ENCODE measurements at places on chromosomes 1 and 21. TPM values are rescaled to one million over a fixed set of nuclear protein-coding genes. Genes with fewer than 3 reads are reported as not detected.
A peak's percentile ranks its signal among the peaks of the same experiment; 100 is the strongest.

DNA sequence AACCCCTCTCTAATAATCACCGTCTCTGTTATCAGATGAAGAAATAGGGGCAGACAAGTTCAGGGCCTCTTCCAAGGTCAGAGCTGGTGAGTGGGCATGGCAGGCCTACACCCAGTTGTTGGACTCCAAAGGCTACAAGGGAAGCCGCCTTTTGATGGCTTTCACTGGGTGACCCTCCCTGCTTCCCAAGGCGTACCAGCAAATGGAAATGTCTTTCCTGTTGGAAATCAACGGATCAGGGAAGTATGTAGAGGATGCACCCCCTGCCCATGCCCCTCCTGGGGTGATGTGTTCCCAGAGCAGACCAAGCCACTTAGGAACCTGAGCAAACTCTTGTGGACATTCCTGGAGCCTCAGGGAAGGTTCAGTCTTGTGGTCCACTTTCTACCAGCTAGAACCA, 47.4 kb downstream of the LGR6 start:
- DNase-seq: no peak

- peak; percentile 67 for DNase-seq
Measured at GRCh38 chr1:110420874-110421793, 13.6 kb upstream of the LAMTOR5 start.

Gene NPHS2
- polyA plus RNA-seq: not detected

Gene GJB3
- polyA plus RNA-seq: not detected

DNA sequence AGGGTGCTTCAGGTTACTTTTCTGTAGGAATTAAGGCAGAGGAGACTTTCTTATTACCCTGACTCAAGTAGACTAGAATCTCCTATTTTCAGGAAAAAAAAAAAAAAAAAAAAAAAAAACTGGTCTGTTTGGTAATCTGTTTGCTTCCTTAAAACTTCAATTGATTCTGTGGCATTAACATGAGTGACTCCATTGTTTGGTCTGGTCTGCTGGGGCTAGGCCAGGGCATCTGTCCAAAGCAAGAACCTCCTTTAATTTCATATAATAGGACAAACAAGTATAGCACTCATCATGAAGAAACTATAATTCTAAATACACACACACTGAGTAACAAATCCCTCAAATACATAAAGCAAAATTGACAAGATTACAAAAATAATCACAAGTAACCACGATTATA, 32.9 kb upstream of the LRRC7 start:
- no peak for DNase-seq

DNA sequence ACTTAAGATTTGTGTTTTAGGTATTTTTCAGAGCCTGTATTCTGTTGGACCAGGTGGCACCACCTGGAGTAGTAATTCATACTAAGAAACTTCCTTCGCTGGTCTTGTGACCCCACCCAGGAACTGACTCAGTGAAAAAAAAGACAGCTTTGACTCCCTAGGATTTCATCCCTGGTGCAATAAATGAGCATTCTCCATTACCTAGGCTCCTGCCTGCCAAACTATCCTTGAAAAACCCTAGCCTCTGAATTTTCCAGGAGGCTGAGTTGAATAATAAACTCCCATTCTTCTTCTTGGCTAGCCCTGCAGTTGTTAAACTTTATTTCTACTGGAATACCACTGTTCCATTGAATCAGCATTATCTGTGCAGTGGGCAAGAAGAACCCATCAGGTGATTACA, 10.6 kb upstream of the RGS18 start:
- peak; percentile 43 for DNase-seq

Gene MAP1LC3C
- not detected for polyA plus RNA-seq

GRCh38 chr1:30403726-30404125, 319.7 kb downstream of the MATN1 start:
- DNase-seq: no peak

- peak; percentile 16 for DNase-seq
Measured at GRCh38 chr1:233368106-233368788, 40.7 kb downstream of the MAP3K21 start.

Gene UBXN10
- not detected for polyA plus RNA-seq

Gene ADAMTSL4
- polyA plus RNA-seq: 11.3 TPM

Gene PDZK1IP1
- polyA plus RNA-seq: not detected

DNA sequence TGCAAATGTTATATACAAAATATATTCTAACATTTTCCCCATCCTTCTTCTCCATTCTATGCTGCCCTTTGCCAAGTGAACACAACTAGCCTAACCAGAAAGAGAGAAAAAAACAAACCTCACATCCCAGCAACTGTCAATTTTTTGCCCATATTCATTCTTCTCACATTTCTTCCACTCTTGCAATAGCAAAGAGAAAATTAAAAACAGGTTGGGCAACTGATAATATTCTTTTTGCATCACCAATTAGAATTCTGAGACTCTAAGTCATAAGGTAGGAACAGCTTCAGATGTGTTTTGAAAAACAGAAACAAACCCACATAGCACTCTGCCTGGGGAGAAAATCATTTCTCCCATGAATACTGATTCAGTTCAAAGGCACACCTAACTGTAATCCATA, 25.2 kb upstream of the EXO1 start:
- DNase-seq: no peak

Gene CELF3
- not detected for polyA plus RNA-seq

Gene BTBD8
- 0.62 TPM for polyA plus RNA-seq

DNA sequence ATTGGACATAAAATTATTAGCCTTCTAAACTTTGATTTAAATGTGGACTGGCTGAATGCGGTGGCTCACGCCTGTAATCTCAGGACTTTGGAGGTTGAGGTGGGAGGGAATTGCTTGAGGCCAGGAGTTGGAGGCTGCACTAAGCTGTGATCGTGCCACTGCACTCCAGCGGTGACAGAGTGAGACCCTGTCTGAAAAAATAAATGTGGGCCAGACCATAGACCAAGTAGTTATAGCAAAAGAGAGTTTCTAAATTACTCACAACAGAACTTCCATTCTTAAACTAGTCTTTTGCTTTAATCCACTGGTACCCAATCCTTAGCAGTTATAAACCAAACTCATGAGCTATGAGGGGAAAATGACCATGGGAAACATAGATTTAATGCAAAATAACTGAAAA, 35.2 kb downstream of the RAP1A start:
- no peak for DNase-seq

Gene BMP8B
- 0.03 TPM for polyA plus RNA-seq

GRCh38 chr1:201702936-201703335, 126.0 kb upstream of the IPO9 start:
- peak; percentile 55 for DNase-seq

Gene OR2M3
- not detected for polyA plus RNA-seq

DNA sequence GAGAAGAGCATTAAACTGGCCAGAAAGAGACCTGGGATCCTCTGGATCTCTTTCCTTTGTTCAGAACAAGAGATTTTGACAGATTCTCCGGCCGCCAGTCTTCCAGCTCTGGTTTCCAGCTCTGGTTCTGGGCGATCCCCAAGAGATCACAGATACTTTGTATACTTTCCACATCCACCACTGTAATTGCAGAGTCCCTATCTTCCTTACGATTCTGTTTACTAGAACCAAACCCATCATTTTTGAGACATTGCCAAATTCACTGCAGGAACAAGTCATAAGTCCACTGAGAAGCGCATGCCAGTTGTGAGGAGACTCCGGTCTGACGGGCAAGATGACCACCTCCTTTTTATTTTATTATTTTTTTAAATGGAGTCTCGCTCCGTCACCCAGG, 505.2 kb downstream of the SMYD3 start:
- peak; percentile 55 for DNase-seq

DNA sequence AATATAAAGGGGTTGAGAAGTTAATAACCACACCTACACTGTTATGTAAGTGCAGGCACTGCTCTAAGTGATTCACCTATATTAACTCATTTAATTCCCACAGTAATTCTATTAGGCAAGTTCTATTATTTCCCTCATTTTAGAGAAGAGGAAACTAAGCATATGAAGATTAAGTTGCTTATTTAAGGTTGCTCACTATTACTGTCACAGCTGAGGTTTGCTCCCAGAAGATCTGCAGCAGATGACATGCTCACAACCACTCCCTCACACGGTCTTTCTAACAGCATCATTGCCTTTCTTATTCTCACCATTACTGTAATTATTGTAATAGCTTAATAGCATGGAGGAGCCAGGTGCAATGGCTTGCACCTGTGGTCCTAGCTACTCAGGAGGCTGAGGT, 196.4 kb upstream of the GREM2 start:
- DNase-seq: no peak

Gene SPATA6
- polyA plus RNA-seq: 0.67 TPM

DNA sequence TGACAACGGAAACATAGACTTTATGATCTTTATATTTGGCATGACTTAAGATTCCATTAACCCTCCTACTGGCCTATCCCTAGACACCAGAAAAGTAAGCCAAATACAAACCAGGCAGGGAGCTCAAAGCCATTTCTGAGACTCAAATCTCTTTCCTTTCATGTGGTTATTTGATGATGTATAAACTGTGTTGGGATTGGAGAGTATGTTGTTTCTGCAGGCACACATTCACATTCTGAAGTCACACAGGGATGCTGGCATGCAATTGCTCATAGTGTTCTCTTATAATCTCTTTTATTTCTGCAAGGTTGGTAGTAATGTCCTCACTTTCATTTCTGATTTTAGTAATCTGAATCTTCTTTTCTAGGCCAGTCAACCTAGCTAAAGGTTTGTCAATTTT, 5.8 kb downstream of the ZMYND12 start:
- no peak for DNase-seq

DNA sequence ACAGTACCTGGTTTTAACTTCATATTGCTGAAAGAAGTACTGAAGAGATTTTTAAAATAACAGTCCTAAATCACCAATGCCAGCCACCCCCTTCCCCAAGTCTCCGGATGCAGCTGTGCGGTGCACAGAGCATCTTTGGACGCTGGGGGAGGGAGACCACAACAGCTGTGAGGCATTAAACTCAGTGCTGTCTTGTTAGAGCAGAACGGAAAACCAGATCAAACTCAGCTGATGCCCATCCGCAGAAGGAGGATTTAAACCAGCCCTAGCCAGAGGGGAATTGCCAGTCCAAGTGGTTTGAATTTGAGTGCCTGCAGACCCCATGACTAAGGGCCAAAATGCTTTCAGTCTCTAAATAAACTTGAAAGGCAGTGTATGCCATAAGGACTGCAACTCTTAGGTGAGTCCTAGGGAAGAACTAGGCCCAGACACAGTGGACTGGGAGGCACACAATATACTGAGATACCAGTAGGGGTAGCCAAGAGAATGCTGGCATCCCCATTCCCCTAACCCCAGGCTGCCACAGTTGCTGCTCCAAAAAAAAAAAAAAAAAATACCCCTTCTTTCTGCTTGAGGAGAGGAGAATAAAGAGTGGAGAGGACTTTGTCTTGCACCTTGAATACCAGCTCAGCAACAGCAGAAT, 576.2 kb downstream of the NEGR1 start:
- peak; percentile 15 for DNase-seq

DNA sequence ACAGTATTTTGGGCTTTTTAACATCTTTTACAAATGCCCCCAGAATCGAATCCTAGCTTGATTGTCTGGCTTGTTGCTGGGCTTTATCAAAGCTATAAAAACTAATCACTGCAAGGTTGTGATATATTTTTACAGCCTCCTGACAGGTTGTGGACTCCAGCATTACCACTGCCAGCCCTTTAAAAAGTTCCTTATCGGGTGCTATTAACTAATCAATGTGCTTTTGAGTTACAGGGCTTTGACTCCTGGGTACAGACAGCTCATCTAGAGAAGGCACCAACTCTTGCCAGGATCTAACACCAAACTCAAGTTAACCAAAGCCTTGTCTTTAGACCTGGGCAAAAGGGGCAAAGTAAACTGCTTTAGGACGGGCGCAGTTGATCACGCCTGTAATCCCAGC, 16.6 kb downstream of the GON4L start:
- no peak for DNase-seq

GRCh38 chr1:202320081-202320405, 21.7 kb downstream of the UBE2T start:
- no peak for DNase-seq

- peak; percentile 32 for DNase-seq
Measured at GRCh38 chr1:51833700-51834099, 44.8 kb downstream of the NRDC start.

- peak; percentile 22 for DNase-seq
Measured at GRCh38 chr1:58718435-58718834, 18.6 kb upstream of the MYSM1 start.

- DNase-seq: no peak
Measured at GRCh38 chr1:69540052-69540451, 27.7 kb upstream of the LRRC7 start.

DNA sequence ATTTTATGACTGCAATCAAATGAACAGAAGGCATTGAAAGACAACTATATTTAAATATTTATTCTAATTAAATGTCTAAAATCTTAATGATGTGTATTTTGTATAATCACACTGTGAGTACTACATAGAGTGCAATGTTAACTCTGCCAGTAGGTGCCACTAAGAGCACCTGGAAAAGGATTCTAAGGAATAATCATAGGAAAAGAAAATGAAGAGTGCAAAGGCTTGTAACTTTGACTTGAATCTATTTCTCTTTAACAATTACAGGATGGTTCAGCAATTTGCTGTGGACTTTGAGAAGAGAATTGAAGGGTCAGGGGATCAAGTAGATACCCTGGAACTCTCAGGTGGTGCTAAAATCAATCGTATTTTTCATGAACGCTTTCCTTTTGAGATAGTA, 200.4 kb downstream of the DNM3 start:
- DNase-seq: peak; percentile 30

Gene LDLRAD1
- not detected for polyA plus RNA-seq

DNA sequence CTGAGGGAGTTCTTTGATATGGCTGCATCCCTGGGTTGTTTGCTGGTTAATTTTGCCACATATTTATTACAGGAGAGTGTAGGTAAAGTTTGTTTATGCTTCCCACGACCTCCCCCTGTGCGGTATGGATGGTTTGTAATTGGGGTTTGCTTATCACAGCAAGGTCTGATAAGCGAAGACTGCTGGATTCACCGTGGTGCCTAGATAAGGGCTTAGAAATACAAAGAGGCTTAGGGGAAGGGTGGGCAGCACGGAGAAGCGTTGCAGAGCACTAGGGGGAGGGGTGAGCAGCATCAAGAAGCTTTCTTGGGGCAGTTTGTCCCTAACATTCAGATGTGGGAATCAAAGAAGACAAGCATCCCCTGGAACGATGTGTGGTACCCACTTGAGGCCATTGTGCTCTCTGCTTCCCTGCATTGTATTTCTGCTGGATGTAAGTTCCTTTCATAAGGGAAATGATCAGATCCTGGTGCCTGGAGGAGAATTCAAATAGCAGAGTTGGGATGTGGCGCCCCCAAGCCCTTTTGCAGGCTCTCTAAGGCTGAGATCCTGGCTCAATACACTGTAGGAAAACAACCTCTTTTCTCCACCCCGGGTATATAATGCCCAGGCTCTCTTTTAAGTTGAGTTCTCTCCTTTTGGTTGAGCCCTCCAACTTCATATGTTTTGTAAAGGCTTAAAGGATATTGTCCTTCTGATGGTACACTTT, 598.1 kb upstream of the ADGRL4 start:
- DNase-seq: no peak

GRCh38 chr1:46446646-46447498, 42.8 kb upstream of the DMBX1 start:
- peak; percentile 51 for DNase-seq

GRCh38 chr1:223872308-223872901, 26.7 kb upstream of the TP53BP2 start:
- DNase-seq: no peak

Measured in IMR-90 (cell line).